Erythroblast (primary cell): ENCODE measurements at places on chromosomes 3 and 15.

DNA sequence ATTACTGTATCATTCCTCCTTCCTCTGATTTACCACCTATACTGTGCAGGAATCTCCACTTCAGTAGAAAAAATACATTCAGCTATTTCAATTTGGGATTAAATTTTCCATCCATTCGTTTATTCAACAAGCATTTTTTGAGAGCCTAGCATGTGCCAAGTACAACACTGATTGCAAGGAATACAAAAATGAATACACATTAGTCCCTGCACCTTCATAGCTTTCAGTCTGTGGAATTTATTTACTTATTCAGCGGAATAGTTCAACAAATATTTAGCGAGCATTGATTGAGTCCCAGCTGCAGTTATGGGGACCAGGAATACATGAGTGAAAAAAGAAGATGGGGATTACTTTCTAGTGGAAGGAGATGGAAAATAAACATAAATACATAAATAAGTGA, 606.8 kb upstream of the TBL1XR1 start:
- no peak for DNase-seq

DNA sequence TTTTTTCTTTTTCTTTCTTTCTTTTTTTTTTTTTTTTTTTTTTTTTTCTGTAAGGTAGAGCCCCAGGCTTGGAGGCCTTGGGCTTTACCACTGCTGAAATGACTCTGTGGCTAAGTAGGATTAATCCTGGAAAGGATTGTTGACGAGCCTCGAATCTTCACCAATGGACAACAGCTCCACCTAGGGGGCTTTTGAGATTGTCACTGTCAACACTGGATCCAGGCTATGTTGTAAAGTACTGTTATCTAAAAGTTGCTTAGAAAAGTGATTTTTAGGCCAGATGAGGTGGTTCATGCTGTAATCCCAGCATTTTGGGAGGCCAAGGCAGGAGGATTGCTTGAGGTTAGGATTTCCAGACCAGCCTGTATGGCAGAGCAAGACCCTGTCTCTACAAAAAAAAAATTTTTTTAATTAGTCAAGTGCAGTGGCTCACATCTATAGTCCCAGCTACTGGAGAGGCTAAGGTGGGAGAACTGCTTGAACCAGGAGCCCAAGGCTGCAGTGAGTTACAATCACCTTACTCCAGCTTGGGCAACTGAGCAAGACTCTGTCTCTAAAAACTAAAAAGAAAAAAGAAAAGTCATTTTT, 41.6 kb downstream of the KLHL18 start:
- DNase-seq, result peak; percentile 81

- DNase-seq, result no peak
Measured at GRCh38 chr3:81199587-81199986, 561.9 kb downstream of the GBE1 start.

DNA sequence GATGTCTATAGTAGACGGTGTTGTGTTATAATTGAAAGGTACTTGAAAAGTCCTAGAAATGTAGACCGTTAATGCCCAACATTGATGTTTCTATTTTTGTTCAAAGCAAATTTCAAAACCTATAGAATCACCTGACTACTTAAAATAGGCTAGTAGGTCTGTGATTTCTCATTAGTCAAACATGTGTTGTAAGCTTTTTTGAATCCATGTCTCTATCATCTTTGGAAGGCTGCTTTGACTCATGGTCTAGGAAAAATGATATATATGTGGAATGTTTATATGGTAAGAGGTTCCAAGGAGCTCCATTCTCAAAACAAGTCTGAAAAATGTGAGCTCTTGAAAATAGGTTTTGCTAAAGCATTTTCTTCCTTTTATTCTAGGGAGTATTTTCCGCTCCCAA, 375.3 kb downstream of the LPP start:
- DNase-seq, result no peak

- no peak for DNase-seq
Measured at GRCh38 chr15:34783991-34784390, 11.4 kb downstream of the ACTC1 start.

DNA sequence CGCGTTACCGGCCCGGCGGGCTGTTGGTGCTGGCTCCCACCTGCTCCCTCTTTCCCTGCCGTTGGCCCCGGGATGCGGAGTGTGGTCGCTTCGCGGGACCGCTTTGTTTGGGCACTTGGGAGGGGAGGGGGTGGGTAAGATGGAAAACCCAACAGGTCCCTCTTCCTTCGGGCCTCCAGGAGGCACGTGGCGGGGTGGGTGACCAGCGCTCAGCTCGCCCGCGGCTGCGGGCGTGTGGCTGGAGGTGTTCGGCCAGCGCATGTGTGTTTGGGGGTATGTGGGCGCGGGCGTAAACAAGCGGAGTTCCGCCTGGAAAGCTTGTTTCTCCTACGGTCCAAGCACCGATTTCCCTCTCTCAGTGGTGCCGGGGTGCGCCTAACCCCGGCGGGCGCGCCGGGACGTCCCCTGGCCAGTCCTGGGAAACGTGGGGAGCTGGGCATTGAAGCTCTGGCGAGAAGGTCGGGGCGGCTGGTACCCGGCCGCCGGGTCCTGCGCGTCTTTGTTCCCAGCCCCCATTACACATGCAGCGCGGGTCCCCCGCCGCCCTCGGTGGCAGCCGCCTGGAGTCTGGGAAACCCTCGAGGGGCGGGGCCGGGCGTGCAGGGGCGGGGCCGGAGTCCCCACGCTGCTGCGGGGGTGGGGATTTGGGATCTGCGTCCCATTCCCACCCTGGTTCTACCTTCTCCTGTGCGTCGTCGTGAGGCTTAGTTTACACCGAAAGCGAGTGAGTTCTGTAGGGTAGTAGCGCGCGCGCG, 1.4 kb downstream of the ACVR2B start:
- DNase-seq, result peak; percentile 46

GRCh38 chr15:64246364-64247189, 83.8 kb upstream of the PPIB start:
- DNase-seq, result peak; percentile 72

DNA sequence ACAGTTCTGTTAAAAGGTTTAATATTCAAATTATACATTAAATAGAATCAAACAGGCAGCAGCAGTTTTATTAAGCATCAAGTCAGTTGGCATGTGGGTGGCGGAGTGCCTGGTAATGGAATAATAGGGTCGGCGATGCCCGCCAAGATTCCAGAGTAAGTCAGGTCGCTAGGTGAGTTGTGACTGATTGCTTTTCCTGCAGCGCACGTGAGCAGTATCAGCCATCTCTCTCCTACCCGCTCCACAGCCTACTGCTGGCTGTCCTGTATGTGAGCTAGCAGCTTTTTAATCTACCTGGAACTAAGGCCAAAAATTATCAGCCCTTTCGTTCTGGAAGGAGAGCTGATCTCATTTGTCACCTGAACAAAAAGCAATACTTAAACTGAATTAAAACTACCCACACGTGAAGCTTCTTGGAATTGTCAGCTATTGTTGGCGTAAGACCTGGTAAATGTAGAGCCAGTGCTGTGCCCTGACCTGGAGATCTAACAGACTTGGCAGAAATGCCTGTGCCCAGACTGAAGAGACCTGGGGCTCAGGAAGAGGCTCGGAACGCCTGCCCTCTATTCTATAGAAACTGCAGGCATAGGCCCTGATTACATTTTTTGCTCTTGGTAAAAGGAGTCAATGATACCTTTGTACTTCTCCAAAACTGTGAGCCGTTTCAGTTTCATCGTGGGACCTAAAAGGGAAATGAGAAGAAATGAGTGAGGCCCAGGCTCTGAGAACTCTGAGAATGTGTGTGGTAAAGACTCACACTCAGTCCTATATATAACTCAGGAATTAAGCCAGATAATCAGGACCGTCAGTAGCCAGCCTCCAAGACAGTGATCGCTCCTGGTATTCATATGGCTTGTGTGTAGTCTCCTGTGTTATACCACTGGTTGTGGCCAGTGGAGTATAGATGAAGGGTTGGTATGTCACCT, 21.9 kb downstream of the IDH3A start:
- DNase-seq, result no peak

DNA sequence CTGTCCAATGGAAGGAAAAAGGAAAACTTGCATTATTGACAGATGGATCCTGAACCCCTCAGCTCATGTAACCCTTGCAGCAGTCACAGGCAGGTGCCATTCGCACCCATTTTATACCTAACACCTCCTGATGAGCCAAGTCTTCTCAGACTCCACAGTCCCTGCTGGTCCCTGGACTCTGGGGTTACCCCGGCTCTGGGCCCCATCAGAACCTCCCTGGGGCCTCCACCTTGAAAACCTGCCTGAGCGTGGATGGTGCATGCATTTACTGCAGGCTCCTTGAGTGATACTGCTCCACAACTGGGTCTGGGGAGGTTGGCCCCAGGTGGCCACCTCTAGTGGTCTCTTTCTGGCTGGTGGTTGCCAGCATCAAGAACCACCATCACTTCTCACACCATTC, 15.9 kb upstream of the DOCK3 start:
- DNase-seq, result no peak

DNA sequence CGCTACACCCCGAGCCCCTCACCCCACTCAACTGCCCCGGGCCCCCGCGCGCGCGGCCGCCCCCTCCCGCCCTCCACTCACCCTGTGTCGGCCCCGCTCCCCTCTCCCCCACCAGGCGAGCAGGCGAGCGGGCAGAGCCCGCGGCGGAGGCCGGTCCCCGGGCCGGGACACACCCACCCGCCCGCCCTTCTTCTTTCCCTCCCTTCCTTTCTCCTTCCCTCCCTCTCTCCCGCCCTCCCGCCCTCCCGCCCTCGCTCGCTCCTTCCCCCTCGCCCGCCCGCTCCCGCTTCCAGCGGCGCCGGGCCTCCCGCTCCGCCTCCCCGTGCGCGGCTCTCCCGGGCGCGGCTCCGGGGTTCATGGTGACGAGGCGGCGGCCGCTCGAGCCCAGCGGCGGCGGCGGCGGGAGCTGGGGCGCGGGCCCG, at the start of gene CTDSPL:
Gene CTDSPL (plus strand): TSS at position 261 of the 422 bp plus-strand sequence. CDS start 320 bp downstream, outside the sequence.
- peak; percentile 32 for DNase-seq
